Fibroblast of villous mesenchyme (primary cell): ENCODE measurements at places on chromosomes 13 and 19. TPM values are rescaled to one million over a fixed set of nuclear protein-coding genes. Genes with fewer than 3 reads are reported as not detected.

The LRG1 gene
- not detected in 2 replicates for total RNA-seq

The CALR3 gene
- not detected in 2 replicates for total RNA-seq

The FFAR2 gene
- total RNA-seq, result not detected in 2 replicates

The ZNF582 gene
- 2.3 and 2.6 TPM in 2 replicates for total RNA-seq

The FGF22 gene
- total RNA-seq, result not detected in 2 replicates

The FREM2 gene
- not detected in 2 replicates for total RNA-seq

DNA sequence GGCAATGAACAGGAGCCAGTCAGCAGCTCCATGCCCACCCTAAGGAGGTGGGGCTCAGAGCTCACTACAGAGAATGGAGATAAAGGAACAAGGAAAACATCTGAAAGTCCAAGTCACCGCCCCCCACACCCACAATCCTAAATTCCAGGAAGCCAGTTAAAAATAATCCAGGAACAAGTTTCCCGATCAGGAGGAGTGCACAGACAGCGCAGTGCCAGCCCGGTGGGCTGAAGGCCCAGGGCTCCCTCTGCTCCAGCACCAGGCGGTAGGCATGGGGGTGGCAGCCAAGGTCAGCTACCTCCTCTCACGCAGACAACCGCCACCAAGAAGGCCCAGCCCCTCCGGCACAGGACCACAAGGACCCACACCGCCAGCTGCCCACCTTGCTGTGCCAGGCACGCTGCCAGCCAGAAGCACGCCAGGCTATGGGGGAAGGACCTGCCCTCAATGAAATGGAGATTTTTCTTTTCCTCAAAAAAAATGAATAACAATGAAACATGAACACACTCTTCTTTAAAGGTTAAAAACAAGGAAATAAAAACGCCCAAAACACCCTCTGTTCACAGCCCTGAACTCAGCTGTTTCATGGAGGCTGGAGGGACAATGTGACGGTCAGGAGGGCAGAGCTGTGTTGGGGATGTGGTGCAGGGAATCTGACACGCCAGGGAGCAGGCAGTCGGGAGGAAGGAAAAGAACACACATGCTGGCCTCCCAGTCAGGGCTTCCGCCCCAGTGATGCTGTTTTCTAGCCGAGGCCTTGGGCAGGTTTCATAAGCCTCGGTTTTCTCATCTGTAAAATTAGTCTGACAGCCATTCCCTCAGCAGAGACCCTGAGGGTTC, 11.0 kb downstream of the STK24 start:
- peak; percentile 38 for DNase-seq

DNA sequence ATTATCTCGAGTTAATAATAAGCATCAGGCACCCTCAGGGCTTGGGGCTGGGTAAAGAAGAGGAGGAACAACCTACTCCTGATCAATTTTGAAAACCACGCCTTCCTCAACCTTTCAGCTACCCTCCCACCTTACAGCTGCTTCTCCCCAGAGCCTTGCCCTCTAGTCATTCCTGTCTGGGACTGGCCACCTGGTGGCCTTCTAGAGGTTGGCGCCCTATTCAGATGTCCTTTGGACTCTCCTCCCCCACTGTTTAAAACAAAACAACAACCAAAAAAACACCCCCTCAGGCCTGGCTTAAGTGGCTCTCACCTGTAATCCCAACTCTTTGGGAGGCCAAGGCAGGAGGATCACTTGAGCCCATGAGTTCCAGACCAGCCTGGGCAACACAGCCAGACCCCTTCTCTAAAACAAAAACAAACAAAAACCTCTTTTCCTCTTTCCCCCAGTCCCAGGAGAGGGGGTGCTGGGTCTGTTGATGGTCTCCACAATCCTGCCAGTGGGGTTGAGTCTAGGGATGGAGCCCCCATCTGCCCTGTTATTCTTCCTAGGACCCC, 62.3 kb downstream of the CCDC70 start:
- DNase-seq, result no peak

DNA sequence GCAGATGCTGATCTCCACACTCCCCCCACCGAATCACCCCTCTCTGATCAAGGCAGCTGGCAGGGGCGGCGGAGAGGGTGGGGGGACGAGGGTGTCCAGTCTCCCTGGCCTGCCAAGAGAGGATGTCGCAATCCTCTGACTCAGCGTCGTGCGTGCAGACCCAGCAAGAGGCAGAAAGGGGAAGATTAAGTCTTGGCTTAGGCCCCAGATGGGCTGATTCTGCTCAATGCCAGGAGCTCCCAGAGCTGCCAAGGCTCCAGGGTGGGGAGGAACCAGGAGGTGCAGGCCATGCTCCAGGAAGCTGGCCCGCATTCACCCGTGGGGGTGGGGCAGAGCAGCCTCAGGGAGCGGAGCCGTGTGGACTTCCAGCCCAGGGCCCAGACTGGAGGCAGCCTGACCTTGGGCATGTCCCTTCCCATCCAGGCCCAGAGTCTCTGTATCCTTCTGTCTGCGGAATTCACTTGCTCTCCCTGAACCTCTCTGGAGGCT, 6.6 kb upstream of the BCL3 start:
- DNase-seq, result peak; percentile 100

DNA sequence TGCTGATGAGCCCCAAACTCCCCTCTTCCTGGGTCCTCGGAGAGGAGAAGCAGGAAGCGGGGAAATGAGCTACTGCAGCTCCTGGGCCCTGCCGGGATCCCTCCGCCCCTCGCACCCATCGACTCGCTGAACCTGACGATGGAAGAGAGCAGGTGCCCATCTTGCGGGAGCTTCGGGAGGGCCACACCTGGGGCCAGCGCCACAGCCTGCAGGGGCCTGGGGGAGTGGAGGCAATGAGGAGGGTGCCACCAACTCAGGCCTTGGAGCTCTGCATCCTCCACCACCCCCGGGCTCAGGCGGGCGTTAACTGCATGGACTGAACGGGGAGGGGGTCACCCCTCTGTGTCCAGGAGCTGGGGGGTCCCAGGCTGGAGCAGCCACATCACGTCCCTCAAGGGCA, 8.3 kb downstream of the TCF3 start:
- DNase-seq, result no peak

- peak; percentile 92 for DNase-seq
These were observed 1.0 kb downstream of the GPR108 start for GRCh38 chr19:6736169-6736916.
